ENCODE measurements at places on chromosomes 1 and 21.

GRCh38 chr1:168362991-168363390 is 82.3 kb downstream of the TBX19 start:
- no peak for DNase-seq

DNA sequence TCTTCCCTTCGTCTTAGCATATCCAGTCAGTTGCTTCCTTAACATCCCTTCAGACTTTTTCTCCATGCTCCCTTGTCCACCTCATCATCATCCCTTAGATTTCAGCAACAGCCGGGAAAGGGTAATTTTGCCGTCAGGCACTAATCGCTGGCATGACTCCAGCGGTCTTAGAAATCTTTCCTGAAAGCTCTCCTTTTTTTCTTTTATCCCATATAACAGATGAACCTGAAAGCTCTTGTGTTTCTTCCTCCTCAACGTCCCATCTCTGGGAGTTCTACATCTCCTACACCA is 10.4 kb upstream of the BOLA1 start:
- no peak for DNase-seq

GRCh38 chr1:40532844-40533424 is 1.5 kb downstream of the ZNF684 start:
- no peak for DNase-seq

DNA sequence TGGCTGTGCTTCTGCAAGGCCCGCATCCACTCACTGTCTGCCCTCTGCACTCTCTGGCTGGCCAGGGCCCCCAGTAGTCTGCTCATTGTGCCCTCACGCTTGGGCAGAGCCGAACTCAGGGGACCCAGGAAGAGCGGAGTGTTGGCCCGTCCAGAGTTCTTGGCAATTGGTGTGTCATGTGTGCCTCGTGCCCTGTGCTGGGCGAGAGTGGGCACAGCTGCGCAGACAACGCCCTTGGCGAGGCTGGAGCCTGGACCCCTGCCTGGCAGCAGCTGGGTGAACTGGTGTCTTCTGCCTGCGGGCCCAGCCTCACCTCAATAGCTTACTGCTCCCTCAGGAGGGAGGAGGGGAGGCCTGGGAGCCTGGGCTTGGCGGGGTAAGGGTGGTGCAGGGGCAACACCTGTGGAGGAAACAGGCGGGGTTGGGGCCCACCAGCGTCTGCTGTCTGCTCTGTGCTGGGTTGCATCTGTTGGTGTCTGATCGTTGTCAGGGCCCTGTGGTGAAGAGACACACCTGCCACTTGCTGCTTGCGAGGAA is 2.1 kb downstream of the GUK1 start:
- DNase-seq: no peak

- no peak for DNase-seq
These were observed 27.9 kb downstream of the LRRC8B start for GRCh38 chr1:89552471-89553081.

- DNase-seq: no peak
These were observed 23.5 kb downstream of the IFI44 start for GRCh38 chr1:78673120-78673519.

DNA sequence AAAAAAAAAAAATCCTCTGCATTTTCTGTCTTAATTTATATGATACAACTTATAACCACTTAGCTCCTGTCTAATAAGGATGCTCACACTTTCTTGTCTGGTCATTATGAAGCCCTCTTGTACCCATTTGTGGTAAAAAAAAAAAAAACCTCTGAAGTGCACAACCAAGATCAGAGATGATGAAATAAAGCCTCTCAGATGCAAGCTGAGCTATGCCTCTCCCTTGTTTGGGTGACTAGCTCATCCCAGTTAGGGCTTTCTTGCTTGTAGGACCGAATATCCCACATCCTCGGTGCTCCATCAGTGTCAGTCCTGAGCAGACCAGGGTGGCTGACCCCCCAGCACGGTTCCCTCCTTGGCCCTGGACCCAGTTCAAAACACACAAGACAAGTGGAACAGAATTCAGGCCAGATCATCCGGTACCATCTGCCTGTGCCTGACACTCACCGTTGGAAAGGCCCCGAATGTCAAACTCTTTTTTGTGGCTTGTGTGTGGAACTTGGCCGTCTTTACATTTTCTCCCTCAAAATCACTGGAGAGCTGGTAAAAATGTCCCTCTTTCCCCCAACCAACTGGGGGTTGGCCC is 6.3 kb upstream of the SELENON start:
- DNase-seq: no peak

- no peak for DNase-seq
These were observed 102.0 kb downstream of the NMNAT2 start for GRCh38 chr1:183315991-183316758.

- DNase-seq: no peak
These were observed 14.7 kb downstream of the RHEX start for GRCh38 chr1:206067486-206068227.

DNA sequence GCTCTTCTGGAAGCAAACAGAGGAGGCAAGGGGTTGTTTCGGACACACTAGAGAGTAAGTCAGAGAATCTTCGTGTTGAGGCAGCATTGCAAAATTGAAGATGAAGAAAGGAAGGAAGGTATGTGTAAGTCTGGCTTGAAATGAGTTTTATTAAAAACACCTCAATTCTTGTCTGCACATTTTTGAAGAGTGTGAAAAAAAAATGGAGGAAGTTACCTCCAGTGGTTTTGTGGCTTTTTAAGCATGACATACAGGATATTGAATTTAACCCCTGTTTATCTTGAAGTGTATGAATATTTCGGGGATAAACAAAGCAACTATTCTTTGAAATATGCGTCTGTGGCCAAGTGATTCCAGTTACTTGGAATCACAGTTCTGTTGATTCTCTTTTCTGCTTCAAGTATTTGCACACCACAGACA is 203.2 kb upstream of the SGIP1 start:
- no peak for DNase-seq

DNA sequence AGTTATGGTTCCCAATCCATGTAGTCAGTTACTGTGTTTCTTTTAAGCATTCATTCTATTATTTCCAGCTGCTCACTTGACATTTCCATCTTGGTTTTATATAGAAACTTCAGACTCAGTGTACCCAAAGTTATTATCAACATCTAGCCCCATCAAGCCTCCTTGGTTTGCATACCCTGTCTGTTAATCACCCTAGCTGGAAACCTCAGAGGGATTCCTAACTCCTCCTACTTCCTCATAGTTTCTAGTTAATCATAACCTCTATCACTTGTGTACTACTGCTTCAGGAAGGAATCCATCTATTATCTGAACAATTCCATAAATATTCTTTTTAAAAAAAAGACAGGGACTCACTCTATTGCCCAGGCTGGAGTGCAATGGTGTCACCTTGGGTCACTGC is 293.3 kb downstream of the SDCCAG8 start:
- DNase-seq: no peak

DNA sequence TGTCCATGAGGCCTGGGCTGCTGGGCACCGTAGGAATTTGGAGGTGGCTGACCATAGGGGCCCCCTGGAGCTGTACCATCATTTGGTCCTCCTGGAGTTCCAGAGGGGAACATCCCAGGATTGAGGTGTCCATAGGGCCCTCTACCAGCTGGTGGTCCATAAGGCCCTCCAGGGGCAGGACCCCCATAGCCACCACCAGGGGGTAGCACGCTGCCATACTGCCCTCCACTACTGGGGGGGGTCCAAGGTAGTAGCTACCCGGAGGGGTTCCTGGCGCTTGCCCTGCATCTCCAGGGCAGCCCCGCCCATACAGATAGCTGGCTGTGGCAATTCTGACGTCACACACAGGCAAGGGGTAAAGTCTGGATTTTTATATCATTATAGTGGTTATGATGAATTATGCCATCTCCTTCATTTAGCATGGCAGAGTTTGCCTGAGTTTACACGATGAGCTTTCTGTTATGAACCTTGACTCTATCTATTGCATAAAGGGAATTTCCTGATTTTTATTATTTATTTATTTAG is 13.2 kb downstream of the MDM4 start:
- DNase-seq: no peak

DNA sequence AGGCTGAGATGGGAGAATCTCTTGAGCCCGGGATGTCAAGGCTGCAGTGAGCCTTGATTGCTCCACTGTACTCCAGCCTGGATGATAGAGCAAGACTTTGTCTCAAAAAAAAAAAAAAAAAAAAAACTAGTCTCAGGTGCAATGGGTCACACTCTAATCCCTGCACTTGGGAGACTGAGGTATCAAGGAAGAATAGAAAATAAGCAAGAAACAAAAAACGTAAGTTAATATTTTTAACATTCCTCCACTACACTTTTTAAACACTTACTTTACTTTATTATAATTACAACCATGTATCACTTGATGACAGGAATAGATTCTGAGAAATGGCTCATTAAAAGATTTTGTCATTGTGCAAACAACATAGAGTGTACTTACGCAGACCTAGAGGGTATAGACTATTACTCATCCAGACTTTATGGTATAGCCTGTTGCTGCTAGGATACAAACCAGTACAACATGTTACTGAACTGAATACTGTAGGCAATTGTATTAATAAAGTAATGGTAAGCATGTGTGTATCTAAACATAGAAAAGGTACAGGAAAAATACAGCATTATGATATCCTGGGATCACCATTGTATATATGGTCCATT is 1244.1 kb upstream of the ADGRL4 start:
- DNase-seq: no peak

- DNase-seq: no peak
These were observed 147.2 kb upstream of the ETS2 start for GRCh38 chr21:38658511-38658910.

- DNase-seq: no peak
These were observed 14.4 kb downstream of the CASP9 start for GRCh38 chr1:15509586-15509985.
